ENCODE measurements at places on chromosomes 1 and 21.

GRCh38 chr1:2112280-2112701 is 62.1 kb downstream of the PRKCZ start:
- DNase-seq, result no peak

- no peak for DNase-seq
Measured at GRCh38 chr1:24955161-24955560, 25.1 kb upstream of the RUNX3 start.

GRCh38 chr1:97174039-97174704 is 452.6 kb downstream of the PTBP2 start:
- DNase-seq, result peak; percentile 39

- DNase-seq, result no peak
Measured at GRCh38 chr1:6971048-6971447, 185.8 kb downstream of the CAMTA1 start.

DNA sequence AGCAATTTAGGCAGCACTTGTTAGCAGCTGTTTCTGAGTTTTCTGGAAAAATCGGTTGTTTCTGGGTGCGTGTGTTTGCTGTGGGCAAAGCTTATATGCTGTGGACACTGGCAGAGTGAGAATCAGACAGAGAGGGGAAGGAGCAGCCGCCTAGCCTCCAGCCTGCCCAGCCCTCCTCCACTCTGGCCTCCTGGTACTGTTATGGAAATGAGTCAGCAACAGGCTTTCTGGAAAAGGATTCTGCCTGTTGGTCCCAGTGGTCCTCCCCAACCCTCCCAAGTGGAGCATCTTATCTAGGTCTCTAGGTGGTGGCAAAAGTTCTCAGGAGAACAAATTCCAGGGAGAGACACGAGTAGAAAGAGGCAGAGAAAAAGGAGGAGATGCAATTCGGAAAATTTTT is 42.2 kb upstream of the GOLT1A start:
- DNase-seq, result no peak

DNA sequence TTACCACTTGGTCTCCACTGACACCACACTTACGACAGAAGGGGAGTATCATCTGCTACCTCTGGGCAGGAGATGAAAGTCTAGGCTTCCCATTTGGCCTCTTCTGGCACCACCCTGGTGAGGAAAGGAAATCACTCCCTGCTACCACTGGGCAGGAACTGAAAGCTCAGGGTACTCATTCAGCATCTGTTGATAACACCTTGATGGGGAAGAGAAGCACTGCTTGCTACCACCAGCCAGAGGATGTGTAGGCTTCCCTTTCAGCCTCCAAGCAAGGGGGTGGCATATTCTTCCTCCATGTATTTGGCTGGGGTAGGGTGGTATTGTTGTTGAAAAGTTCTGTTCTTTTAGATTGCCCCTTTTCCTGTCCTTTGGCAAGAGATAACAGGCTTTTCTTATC is 115.0 kb downstream of the ACBD6 start:
- DNase-seq, result no peak

- no peak for DNase-seq
Measured at GRCh38 chr1:219465212-219466093, 147.5 kb downstream of the ZC3H11B start.

GRCh38 chr1:205766038-205766437 is 9.2 kb downstream of the RAB29 start:
- DNase-seq, result peak; percentile 40

DNA sequence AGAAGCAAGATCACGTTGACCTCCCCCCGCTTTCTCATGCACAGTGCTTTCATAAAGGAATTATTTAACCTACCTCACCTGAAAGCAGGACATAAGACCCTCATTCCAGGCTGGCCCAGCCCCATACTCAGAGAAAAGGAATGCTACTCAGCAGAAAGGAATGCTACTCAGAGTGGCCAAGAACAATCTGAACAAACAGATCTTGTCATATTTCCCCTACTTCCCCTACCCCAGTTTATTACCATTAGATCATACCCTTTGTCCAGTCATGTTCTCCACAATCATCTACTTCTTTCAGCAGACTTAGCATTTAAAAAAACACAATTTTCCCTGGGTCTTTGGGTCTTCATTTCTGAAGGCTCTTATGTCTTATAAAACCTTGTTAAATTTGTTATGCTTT is 89.8 kb downstream of the SLC16A1 start:
- DNase-seq, result peak; percentile 20

- no peak for DNase-seq
Measured at GRCh38 chr21:35342440-35342839, 293.3 kb upstream of the RUNX1 start.

- no peak for DNase-seq
Measured at GRCh38 chr1:27862671-27863537, 9.4 kb upstream of the THEMIS2 start.

DNA sequence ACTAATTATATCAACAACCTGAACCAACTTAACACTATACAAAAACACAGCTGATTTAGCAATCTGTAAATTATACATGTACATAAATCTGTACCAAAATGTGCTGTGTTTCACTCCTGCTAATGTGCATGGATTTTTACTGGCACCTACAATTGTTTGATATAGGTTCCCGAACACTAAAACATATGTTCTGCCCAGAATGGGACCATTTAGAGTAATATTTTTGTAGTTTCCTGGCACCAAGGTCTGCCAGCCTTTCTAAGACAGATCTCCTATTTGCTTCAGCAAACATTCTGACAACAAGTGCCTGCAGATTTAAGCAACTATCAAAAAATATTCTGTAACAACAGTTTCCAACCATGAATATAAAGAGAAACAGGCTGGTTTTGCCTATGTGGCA is 4.2 kb downstream of the KCNH1 start:
- no peak for DNase-seq

DNA sequence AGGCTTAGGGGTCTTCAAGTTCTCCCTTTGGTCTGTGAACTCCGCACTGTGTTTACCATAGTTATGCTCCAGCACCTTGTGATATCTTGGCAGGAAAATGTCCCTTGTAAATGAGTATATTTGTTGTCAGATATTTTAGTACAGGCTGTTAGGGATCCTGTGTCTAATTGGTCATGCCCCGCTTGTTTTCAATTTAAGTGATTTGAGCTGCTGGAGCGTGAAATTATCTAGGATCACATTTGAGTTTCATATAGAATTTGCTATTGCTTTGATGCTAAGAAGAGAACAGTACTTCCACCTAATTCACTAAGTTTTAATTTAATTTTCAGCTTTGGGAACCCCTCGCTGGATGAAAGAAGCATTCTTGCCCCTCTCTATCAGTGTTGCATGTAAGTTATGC is 15.4 kb upstream of the TOR3A start:
- DNase-seq, result no peak

GRCh38 chr1:232965124-232965911 is 14.9 kb downstream of the NTPCR start:
- no peak for DNase-seq

DNA sequence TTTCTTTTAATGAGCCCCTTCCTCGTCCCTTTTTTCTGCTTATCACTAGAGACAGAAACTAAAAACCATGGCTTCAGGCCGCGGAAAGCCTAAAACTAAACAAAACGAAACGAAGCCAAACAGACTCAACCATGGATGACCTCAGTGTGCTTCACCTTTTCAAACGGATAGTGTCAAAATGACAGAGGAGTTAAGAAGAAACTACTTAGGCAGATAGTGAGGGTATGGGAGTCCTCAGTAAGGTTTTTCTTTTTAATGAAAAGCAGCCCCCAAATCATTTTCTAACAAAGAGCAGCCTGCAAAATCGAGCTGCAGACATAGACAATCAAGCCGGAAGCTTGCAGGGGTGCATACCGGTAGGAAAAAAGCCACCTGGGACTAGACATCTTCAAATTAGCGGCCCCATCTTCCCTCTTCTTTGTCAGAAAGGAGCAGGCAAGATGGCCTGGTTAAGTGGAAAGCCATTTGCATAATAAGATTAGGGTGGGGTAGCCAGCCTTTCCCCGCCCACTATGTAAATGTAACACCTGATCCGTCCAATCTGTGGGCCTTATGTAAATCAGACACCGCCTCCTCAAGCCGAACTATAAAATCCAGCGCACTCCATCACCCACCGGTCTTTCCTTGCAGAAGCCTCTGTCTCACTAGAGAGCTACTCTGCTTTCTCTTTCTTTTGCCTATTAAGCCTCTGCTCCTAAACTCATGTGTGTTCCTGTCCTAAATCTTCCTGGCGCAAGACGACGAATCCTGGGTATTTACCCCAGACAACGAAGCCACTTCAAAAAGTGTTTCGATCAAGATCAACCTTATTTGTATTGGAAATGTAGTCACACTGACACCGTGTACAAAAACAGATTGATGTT is 6.2 kb upstream of the ERO1B start:
- peak; percentile 1 for DNase-seq

DNA sequence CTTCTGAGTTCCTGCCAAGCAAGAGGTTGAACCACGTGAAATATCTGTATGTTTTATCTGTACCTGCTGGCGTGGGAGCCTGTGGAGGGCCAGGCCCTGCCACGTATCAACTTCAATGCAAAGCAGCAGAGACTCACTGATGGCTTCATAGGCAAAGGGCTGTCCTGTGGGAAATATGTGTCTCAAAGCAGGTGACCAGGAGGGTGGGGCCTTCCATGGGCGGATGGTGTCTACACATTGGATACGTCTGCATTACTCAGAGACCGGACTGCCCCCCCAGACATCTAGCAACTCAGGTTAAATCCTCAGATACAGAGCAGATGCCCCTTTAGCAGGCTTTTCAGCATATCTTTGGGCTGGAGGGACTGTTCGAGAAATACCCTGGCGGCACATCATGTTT is 210.8 kb upstream of the C1orf174 start:
- no peak for DNase-seq

- DNase-seq, result no peak
Measured at GRCh38 chr1:88562991-88563390, 121.1 kb upstream of the PKN2 start.

GRCh38 chr21:37623689-37624088 is 257.1 kb downstream of the DYRK1A start:
- no peak for DNase-seq

DNA sequence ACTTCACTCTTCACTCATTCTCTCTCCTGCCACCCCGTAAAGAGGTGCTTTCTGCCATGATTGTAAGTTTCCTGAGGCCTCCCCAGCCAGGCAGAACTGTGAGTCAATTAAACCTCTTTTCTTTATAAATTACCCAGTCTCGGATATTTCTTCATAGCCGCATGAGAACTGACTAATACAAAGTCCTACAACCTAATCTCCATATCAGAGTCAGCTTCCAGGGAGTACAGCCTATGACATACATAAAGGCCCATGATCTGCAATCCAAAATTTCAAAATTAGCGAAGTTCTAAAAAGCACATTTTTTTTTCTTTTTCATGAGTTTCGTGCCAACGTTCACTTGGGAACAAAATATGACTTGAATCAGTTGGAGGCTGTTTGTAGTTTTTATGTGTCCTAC is 256.9 kb upstream of the DUSP10 start:
- DNase-seq, result no peak

GRCh38 chr1:51957618-51958017 is 32.9 kb downstream of the RAB3B start:
- DNase-seq, result no peak

DNA sequence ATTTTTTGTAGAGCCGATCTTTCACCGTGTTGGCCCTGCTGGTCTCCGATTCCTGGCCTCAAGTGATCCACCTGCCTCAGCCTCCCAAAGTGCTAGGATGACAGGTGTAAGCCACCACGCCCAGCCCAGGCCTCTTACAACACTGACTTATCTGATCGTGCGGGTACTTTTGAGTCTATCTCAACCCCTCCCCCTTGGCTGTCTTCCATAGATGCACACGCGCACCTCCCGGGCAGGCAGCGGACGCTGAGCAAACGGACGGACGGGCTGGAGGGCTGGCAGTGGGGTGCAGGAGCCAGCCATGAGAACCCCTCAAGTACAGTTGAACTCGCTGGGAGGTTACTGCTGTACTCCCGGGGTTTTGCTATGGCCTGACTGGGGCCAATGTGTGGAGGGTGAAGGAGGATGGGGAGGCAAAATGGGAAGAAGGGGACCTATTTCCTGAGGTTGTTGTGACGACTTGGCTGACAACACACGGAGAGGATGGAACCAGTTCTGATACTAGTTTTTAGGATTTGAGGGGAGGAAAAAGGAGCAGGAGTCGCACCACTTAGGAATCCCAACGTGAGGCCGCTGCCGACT is 959 bp downstream of the CD58 start:
- DNase-seq, result peak; percentile 46

DNA sequence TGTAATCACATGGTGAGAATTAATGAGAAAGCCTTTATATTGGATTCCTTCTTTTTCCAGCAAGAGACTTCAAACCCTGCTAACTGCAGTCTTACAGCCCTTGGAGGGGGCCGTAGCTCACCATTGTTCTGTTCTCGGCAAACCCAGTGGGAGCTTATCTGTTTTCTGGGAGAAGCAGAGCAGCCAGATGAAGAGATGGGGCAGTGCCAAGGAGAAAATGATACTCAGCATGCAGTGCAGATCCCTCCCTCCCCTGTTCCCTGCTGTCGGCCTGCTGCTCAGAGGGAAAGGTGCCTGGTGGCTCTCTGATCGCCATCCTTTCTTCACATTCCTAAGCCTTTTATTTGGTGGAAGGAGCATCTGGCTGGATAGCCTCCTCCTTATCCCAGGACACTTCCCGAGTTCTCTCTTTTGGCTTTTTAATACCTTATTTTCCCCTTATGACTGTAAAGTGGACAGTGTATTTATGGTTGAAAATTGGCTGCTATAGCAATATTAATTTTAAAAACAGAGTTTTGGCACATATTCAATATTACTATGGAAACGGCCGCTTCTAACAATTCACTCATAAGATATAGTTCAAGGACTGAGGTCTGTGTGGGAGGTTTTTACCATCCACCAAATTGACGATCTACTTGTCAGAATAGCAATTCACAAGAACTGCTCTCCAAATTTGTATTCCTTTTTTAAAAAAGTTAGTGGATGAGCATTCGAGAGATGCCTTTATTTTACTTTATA is 203.4 kb downstream of the CRB1 start:
- no peak for DNase-seq

GRCh38 chr1:1168451-1169411 is 4.9 kb upstream of the TTLL10 start:
- DNase-seq, result no peak

- no peak for DNase-seq
Measured at GRCh38 chr1:70554341-70554740, 143.3 kb downstream of the CTH start.

- no peak for DNase-seq
Measured at GRCh38 chr1:235017191-235017590, 111.4 kb downstream of the TOMM20 start.

DNA sequence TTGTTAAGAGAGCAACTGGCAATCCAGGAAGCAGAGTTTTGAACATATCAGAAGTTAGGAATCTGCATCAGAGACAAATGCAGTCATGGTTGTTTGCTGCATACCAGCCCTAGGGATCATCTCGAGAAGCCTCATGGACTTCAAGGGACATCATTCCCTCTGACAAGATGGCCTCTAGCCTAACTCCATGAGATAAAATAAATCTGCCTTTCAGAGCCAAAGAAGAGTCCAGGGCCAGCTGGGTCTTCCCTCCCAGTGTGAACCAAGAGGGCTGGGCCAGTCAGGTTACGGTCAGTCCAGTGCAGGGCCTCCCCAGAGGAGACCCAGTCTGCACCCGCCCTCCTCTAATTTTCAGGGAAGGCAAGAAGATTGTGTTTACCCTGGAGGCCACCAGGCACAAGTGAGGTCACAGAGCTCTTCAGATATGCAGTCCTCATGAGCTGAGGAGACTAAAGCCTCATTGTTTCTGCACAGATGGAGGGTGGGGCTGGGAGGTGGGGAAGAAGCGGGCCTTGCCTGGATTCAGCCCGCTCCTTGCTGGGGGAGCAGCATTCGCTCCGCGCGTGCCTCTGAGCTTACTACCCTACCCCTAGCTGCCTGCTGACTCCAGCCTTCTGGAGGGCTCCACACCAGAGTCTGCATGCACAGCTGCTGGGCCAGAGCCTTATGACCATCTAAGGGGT is 52.8 kb downstream of the CAPN2 start:
- DNase-seq, result no peak
